Activated T-cell treated with anti-CD3 and anti-CD28 coated beads, Interleukin-2, amount 50 U/mL, for 72 hours (primary cell): ENCODE measurements at places on chromosomes 7 and 10.
A peak's percentile ranks its signal among the peaks of the same experiment; 100 is the strongest.

DNA sequence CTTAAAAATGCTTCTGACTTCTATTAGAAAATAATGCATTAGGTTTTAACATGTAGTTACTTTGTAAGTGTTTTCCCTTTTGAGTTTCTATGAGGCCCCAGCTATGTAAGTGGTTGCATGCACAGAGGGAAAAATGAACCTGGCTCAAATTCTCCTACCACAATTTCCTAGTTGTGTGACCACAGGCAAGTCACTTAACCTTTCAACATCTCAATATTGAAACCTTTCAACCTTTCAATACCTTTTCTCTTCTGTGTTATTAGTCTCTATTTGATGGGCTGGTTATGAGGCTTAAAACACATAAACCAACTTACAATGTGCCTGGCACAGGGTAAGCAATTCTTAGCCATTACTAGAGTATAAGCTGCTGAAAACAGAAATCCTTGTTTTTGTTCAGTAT lies 203.0 kb downstream of the KCND2 start:
- no peak for DNase-seq

- DNase-seq: no peak
Measured at GRCh38 chr7:158497627-158498026, 90.0 kb downstream of the PTPRN2 start.

DNA sequence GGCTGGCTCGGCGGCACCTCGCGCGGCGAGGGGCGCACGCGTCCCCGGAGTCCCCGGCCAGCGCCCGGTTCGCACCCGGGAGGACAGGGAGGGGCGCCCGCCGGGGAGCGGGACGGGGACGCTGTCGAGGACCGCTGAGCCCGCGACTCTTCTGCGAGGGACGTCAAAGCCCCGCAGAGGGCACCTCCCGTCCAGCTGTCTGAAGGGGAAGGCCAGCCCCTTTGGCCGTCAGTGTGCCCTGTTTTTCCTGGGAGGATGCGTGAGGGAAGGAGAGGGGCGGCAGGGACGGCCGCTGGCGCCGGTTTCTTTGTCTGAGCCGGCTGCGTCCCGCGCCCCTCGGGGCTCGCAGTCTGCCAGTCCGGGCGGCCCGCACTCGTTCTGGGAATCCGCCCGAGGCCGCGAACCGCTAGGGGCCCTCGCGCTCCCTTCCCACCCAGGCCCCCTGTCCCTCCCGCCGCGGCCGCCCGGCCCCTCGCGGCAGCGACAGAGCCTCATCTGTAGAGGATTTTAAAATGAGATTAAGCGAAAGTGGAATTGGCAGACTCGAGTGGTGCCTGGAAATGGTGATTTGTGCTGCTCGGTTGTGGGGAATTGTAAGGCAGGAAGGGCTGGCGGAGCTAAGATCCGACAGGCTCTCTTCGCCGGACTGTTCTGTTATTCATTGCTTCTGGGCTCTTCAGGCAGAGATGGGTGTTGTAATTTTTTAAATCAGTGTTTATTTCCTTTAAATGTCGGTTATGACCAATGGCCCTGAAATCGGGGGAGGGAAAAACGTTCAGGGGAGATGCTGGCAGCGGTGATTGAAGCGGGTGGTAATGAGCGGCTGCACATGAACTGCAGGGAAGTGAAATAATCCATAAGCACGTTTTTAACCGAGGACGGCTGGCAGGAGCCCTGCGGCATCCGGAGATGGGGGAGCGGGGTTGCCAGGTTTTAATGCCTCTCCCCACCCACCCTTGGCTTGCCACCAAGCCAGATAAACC lies 618 bp upstream of the RELN start:
- no peak for DNase-seq

DNA sequence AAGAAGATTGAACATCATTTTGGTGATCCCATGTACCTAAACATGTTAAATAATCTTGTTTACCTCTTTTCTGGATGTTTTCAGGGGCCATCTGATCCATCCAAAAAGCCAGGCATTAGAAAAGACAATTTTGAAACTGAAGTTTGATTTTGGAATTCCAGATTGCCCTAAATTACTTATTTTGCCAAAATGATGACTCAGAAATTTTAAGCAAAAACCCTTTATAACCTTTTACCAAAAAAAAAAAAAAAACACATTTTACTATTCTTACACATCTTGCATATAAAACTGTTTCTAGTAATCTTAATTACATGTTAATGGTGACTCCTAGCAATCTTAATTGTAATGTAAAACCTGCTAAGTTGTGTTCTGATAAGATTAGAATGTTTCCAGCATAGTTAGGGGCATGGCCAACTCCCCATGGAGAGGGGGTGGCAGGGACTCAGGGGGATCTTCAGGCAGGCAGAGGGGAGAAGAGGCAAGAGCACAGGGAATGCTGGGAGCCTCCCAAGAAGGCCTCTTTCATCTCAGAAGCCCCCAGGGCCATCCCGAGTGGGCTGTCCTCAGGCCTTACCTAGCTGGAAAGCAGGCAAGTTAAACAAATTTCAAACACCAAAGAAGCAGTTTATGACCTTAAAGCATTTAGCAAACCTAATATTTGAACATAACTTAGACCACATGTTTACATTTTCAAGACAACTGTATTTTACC lies 25.8 kb upstream of the AKR1C3 start:
- no peak for DNase-seq

- DNase-seq: peak; percentile 77
Measured at GRCh38 chr10:22335173-22335933, 9.9 kb upstream of the SPAG6 start.

GRCh38 chr7:19376538-19376937 lies 231.3 kb upstream of the FERD3L start:
- DNase-seq: no peak

- no peak for DNase-seq
Measured at GRCh38 chr10:110733218-110733952, 89.2 kb downstream of the RBM20 start.
